ENCODE measurements at places on chromosomes 5 and 9. TPM values are rescaled to one million over a fixed set of nuclear protein-coding genes. Genes with fewer than 3 reads are reported as not detected.

The MTRR gene
- total RNA-seq, result 25.9 TPM

The FAM114A2 gene
- total RNA-seq, result 10.4 TPM

The IL9 gene
- total RNA-seq, result not detected

The GDF9 gene
- total RNA-seq, result 0.38 TPM

The NR2F1-AS1 gene
- total RNA-seq, result 6.5 TPM

The RANBP6 gene
- 11.4 TPM for total RNA-seq

The CARTPT gene
- total RNA-seq, result not detected

The ZDHHC11B gene
- total RNA-seq, result not detected

The SOX30 gene
- 0.33 TPM for total RNA-seq

The SMIM33 gene
- not detected for total RNA-seq

The HAVCR2 gene
- 6.8 TPM for total RNA-seq

The GPX8 gene
- total RNA-seq, result 60.6 TPM

The RNF180 gene
- total RNA-seq, result 2.3 TPM

The PCAT7 gene
- total RNA-seq, result 0.13 TPM

The GMCL2 gene
- not detected for total RNA-seq

The ADAMTS12 gene
- total RNA-seq, result 5.1 TPM

The PCSK1 gene
- not detected for total RNA-seq

The TAF11L10 gene
- not detected for total RNA-seq

The SCAI gene
- 3.6 TPM for total RNA-seq

The GABRA6 gene
- total RNA-seq, result not detected

The PARP8 gene
- 9.4 TPM for total RNA-seq

The CA9 gene
- 0.16 TPM for total RNA-seq

The CORO2A gene
- total RNA-seq, result 2.7 TPM

The ROPN1L gene
- 0.25 TPM for total RNA-seq

The PCDHA4 gene
- total RNA-seq, result 0.16 TPM

The TMEM232 gene
- 1.3 TPM for total RNA-seq

The CXCL14 gene
- 3.3 TPM for total RNA-seq

The ARL14EPL gene
- not detected for total RNA-seq

The IL13 gene
- total RNA-seq, result not detected

The AGXT2 gene
- not detected for total RNA-seq

The IFNA21 gene
- total RNA-seq, result not detected

The ANKRD18A gene
- 1.9 TPM for total RNA-seq

The ZNF483 gene
- total RNA-seq, result 2.3 TPM

The ANXA2R gene
- total RNA-seq, result 7.4 TPM

The GLIPR2 gene
- total RNA-seq, result 61.2 TPM

The FOXD4L3 gene
- total RNA-seq, result not detected

The SH3PXD2B gene
- total RNA-seq, result 28.5 TPM

Measured in mesangial cell (primary cell).